ENCODE measurements at places on chromosomes 6 and 20. TPM values are rescaled to one million over a fixed set of nuclear protein-coding genes. Genes with fewer than 3 reads are reported as not detected.

GRCh38 chr6:27168108-27168507, 79.4 kb upstream of the PRSS16 start:
- no peak for DNase-seq

DNA sequence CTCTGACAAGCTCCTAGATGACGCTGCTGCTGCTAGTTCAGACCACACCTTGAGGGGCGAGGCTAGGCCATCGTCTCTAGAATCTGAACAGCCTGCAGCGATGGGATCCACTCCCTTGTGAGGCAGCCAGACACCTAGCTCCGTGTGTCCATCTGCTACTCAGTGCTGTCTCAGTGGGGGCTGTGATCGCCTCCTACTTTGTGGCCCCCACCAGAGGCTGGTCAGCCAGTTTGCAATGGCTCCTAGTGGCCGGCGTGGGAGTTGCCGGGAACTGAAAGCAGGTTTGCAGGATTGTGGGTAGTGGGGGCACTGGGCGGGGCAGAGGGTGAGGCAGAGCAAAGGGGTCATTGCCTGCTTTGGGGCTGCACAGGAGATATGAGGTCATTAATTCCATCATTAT, 2.8 kb downstream of the CCN5 start:
- DNase-seq: no peak

GRCh38 chr20:48808382-48809034, 19.3 kb downstream of the PREX1 start:
- DNase-seq: no peak

DNA sequence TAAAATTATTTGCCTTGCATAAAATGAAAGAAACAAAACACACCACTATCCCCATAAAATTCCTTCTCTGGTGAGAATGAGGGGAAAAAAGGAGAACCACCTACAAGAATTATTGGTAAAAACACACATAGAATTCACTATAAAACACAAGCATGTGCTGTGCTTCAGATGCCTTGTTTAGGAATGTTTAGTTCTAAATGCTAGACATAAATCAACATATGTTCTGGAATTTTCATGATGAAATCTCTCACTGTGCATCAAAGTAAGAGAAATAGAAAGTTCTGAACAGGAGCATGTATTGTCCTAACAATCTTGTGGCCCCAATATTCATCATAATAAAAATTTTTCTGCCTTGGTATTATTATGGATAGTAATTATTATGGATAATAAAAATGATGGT, 111.0 kb downstream of the PLCB4 start:
- no peak for DNase-seq

Gene PKIB
- total RNA-seq: 6.0 TPM

DNA sequence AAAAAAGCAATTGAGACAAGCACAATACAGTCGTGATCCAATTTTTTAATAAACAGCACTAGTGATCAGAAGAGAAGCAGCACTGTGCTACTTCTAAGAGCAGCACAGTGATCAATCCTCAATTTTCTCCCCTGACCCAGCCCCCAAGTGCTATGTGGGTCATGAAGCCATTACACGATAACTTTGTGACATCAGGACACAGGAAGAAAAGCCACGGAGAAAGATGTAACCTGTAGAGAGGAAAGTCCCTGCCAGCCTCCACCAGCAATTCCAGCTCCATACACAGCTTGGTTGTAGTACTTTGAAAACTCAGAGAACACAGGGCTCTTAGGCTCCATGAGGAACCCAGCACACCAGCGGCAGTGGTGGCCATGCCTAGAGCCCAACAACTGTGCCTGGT, 45.3 kb upstream of the MYB start:
- DNase-seq: no peak

- DNase-seq: no peak
Measured at GRCh38 chr6:39366931-39367618, 44.6 kb upstream of the KCNK16 start.

Gene ESF1
- total RNA-seq: 17.4 TPM
